A549 (cell line): ENCODE measurements at places on chromosomes 11 and 22. TPM values are rescaled to one million over a fixed set of nuclear protein-coding genes. Genes with fewer than 3 reads are reported as not detected.

DNA sequence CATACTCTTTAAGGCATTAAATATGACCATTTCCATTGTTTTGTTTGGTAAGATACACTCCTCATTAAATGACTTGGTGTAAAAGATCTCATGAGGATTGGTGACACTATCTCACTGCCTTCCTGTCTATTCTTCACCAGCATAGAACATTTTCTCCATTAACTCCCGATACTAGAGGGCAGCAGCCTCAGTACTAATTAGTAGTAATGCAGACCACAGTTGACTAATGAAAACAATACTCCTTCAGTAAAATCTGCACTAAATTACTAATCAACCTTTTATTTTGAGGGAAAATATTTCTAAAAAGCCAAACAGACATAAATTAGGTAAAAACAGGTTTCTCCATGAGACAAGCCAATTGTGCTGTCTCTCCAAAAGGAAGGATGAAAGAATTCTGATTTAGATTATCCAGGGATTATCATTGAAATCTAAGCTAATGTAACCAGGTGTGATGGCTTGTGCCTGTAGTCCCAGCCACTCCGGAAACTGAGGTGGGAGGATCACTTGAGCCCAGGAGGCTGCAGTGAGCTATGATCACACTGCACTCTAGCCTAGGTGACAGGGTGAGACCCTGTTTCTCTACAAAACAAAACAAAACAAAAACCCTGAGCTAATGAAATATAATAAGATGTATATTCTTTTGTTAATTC is 9.4 kb downstream of the PGM2L1 start:
- DNase-seq = peak; percentile 45

GRCh38 chr11:22920939-22921565 is 60.8 kb upstream of the CCDC179 start:
- peak; percentile 55 for DNase-seq

- DNase-seq = no peak
These were observed 35.3 kb downstream of the TMPRSS5 start for GRCh38 chr11:113670831-113671215.

The RBM4 gene
- polyA plus RNA-seq = 164 to 171 TPM (median 168 TPM) in 3 replicates

The C22orf15 gene
- not detected in 3 replicates for polyA plus RNA-seq

The UBQLN3 gene
- polyA plus RNA-seq = not detected in 3 replicates

The ACR gene
- 0.11 TPM in 1 of 3 replicates, not detected in the others for polyA plus RNA-seq
